ENCODE measurements at places on chromosomes 5 and 9. TPM values are rescaled to one million over a fixed set of nuclear protein-coding genes. Genes with fewer than 3 reads are reported as not detected.

GRCh38 chr5:31731016-31731415 lies 92.1 kb downstream of the PDZD2 start:
- no peak for DNase-seq

DNA sequence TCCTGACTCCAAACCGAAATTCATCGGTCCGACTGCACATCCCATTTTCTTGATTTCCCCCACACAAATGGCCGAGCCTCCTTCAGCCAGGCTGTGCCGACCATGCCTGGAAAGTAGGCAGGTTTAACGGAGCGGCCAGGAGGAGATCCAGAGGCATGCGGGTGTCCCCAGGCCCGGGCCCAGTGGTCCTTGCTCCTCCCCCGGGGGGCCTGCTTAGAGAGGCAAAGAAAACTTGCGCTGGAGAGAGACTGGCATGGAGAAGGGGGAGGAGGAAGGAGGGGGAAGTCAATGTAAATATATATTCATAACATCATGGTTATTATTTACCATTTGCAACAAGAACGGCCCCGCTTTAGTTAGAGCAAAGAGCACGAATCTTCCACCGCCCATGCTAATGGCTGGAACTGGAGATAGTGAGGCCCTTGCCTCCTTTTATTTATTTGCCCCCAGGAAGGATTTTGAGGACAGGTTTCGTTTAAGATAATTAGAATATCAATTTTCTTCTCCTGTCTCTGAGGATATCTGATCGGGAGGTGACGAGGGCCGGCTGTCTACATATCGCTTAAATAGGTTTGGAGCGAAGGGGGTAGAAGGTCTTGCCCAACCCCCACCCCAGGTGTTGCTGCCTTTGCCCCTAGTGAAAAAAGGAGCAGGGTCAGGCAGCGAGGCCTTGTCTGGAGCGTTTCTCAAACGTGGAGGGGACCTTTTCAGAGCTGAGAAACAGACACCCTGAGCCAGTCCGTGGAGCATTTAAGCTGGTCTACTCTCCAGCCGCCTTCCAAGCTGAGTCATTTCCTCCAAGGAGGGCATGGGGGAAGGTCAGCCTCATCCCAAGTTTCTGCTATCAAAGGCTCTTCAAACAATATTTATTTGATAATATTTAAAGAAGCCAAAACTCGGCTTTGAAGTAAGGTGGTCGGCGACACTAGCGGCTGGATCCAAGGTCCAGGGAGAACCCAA lies 2.5 kb downstream of the BARHL1 start:
- no peak for DNase-seq

DNA sequence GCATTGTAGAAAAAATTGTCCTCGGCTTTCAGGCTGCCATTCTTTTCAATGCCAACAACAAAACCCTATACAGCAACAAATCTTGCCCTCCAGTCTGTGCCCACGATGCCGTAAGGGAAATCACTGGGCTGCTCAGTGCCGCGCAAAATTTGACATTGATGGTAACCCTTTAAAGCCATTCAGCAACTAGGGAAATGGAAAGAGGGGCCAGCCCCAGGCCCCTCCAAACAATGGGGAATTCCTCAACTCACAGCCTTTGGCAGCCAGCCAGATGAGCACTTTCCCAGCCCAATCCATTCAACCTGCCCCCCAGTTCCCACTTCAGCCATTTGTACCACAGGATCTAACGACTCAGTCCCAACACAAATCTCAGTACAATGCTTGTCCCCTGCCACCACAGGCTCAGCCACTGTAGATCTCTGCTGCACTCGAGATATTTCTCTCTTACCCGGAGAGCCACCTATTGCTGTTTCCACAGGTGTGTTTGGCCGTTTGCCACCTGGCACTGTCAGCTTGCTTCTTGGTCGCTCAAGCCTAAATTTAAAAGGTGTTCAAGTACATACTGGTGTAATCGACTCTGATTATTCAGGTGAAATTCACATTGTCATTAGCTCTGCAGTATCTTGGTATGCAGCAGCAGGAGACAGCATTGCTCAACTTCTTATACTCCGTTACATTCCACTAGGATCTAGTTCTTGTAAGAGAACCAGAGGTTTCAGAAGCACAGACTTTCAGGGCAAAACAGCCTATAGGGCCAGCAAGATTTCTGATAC lies 103.3 kb downstream of the SYK start:
- DNase-seq = peak; percentile 33

DNA sequence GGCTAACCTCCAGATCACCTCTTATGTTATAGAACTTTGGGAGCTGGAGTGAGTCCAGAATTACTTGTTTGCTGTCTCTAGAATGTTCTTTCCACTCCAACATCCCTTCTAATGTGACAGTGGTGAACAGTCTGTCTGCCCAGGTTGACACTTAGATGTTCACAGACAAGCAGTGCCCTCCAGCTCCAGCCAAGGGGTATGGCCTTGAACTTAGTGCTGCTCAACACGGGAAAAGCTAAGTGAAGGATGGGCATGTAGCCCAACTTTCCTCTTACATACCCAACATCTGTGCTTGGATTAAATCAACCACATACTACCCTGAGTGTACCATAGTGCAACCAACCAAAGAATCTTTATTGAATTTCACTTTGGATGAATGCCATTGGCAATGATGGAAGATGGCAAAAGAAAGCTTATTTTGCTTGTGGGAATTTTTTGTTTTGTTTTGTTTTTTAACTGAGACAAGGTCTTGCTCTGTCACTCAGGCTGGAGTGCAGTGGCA lies 201.2 kb downstream of the NXNL2 start:
- no peak for DNase-seq

The ABL1 gene
- total RNA-seq = 79.0 TPM

GRCh38 chr5:43019614-43020398 lies 20.3 kb downstream of the ANXA2R start:
- peak; percentile 79 for DNase-seq

The SKP2 gene
- total RNA-seq = 19.1 TPM

DNA sequence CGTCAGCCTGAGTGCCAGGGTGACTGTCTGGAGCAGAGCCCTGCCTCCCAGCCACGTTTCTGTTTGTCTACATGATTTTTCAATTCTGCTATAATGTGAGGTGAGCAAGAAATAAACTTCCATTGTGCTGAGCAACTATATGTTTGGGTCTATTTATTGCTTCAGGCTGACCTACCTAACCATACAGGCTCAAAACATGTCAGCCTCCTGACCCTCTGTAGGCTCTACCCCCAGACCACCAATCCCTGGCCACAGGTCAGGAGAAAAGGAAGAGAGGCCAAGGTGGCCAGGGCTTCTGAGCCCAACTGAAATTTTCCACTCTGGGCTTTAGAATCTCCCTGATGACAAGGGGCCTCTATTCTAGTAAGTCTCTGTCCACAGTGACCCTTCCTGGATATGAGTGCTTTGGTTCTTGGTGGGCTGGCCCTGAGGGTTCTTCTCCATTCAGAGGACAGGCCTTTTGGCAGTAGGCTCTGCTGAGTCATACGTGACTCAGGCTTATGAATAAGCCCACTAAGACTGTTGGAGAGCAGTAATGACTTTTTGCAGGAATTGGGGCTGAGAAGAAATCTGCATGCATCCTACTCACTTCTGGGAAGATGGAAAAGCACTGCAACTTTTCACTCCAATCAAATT lies 117.2 kb upstream of the TBCA start:
- no peak for DNase-seq

DNA sequence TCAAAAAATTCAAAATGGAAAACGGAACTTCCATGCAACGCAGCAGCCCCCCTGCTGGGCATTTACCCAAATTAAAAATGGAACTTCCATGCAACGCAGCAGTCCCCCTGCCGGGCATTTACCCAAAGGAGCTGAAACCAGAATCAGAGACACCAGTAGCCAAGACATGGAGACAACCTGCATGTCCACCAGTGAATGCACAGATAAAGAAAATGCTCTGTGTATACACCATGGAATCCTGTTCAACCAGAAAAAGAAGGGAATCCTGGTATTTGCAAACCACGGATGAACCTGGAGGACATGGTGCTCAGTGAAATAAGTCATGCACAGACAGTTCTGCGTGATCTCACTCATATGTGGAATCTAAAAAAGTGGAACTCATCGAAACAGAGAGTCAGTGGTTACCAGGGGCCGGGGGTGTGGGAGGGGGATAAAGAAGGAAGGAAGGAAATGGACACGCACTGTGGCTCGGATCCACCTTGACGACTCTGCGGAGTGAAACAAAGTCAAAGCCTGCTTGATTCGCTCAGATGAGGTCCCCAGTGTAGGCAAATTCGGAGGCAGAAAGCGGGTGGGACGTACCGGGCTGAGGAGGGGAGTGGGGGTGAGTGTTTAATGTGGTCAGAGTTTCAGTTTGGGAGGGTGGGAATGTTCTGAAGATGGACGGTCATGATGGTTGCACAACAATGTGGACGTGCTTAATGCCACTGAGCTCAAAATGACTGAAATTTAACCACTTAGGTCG lies 40.2 kb upstream of the EXOC3 start:
- no peak for DNase-seq

DNA sequence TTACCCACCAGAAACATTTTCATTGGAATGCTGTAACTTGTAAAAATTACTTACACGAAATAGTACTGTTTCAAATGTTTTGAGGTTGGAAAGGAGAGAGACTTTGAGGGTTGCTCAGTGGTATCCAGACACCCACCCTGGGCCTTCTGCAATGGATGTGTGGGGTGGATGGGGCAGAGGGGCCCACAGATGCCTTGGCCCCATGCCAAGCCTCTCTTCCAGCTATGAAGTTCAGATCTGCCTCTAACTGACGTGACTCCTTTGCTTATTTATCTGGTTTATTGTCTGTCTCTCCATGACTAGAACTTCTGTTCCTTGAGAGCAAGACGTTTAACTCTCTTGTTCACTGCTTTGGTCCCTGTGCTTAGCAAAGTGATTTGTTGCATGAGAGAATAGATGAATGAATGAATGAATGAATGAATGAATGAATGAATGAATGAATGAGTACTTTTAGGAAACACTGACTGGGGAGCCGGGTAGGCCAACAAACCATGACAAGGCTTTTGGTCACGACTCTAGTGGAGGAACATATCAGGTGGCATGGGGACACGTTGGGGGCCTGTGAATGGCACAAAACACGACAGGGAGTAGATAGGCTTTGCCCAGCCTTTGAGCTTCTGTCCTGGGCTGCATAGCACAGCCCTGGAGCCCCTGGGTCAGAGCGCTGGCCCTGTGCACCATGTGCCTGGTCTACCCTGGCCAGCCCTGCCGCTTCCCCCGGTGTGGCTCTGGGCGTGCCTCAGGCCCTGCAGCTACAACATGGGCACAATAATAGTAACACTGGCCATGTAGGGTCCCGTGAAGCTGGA lies 31.8 kb downstream of the AK8 start:
- no peak for DNase-seq

DNA sequence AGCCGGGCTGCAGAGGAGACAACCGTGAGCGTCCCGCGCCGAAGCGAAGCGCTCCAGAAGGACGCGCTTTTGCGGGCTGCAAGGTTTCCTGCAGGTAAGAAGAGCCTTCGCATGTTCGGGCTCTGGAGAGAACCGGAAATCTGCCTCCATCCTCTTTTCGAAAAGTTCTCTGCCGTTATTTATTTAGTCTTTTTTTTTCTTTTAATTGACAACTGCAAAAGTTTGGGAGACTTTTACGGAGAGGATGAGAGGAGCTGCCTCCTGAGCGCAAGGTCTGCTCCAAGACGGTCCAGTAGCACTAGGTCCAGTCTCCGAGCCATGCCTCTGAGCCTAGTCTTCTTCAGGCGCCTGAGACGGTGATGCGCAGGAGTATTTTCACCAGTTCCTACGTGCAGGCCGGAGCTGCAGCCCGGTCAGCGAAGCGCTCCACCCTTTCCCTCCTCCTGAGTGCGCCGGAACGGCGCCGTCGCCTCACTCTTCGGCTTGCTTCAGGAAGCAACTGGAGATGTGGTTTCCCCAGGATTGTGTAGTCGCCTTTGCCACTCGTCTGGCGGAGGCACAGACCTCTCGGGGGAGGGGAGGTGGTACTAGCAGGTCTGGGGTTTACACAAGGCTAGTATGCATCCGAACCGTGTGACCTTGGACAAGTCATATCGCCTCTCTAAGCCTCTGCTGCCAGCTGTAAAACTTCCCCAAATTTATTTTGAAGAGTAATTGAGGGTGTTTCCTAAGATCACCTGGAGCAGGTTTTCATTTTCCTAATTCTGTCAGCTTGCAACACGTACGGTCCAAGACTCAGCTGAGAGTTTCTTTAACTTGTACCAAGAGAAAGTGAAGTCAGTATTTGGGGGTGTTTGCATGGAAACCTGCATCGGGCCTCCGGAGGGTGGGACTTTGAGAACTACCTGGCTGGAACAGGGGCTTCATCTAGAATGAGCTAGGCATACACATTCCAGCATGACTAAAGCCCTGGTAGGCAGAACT lies 4.5 kb downstream of the POU4F3 start:
- no peak for DNase-seq

DNA sequence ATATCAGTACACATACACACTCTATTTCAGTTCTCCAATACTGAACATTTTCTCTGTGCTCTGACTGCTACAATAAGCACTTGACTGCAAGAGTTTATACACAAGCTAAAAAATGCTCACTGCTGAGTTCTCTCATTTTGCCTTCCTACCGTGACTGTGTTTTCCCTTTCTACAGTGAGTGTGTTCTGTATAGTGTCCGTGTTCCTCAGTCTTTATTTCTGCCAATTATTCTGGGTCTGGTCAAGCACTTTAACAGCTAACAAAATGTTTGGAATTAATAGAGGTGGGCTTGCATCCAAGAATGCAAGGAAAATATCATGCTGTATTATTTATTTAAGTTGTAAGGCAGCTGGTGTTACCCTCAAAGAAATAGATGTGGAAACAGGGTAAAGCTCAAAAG lies 217.0 kb upstream of the NREP start:
- DNase-seq = no peak

The TAF11L3 gene
- not detected for total RNA-seq

The PCDHB9 gene
- total RNA-seq = 0.61 TPM

The SEMA4D gene
- 21.2 TPM for total RNA-seq

DNA sequence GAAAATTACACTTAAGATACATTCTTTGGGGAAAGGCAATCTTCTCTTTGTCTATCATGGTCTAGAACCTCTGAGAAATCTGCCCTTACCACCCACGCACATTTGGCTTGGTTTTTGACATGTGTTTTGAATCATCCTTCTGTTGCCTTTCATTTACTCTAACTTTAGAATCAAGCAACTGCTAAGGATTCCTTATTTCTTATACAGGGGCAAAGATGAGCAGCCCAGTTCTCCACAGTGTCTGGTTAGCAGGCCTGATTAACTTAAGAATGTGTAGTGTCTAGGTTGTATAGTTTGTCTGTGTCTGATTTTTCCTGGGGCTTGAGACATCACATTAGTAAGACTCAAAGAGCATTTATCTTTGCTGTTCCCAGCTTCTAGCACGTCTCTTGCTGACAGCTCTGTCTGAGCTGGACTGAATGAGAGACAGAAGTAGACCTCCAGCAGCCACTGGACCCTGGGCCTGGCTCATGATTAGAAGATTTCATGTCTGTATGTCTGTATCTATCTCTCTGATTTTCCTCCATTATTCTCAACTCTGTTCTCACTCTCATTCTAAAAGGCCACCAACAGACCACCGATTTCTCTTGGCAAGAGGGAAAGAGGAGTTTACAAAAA lies 31.8 kb upstream of the PCA3 start:
- no peak for DNase-seq
